ENCODE measurements at places on chromosomes 11 and 22.

GRCh38 chr22:31286360-31287255, 5.7 kb downstream of the PIK3IP1 start:
- no peak for DNase-seq

DNA sequence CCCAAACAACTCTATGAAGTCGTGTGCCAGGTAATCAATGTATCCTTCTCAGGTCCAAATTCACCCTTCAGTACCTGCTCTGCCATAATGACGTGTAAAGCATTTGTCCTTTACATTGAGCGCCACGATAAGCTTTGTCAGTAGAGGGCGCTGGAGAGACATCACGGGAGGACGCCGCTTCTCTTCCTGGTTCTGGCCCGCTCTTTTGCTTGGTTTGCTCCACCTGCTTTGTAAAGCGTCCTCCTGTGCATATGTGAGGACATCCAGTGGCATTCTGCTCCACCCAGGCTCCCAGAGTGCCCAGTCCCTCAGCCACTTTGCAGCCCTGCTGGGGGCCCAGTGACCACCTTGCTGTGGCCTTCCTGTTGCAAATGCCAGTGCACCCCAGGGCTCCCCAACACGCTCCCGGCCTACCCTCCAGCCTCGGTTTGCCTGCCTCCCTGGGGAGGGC, 61.1 kb downstream of the WT1 start:
- no peak for DNase-seq

- no peak for DNase-seq
Measured at GRCh38 chr11:120086651-120087050, 51.3 kb downstream of the TRIM29 start.

- no peak for DNase-seq
Measured at GRCh38 chr22:49774499-49775151, 53.0 kb downstream of the BRD1 start.

DNA sequence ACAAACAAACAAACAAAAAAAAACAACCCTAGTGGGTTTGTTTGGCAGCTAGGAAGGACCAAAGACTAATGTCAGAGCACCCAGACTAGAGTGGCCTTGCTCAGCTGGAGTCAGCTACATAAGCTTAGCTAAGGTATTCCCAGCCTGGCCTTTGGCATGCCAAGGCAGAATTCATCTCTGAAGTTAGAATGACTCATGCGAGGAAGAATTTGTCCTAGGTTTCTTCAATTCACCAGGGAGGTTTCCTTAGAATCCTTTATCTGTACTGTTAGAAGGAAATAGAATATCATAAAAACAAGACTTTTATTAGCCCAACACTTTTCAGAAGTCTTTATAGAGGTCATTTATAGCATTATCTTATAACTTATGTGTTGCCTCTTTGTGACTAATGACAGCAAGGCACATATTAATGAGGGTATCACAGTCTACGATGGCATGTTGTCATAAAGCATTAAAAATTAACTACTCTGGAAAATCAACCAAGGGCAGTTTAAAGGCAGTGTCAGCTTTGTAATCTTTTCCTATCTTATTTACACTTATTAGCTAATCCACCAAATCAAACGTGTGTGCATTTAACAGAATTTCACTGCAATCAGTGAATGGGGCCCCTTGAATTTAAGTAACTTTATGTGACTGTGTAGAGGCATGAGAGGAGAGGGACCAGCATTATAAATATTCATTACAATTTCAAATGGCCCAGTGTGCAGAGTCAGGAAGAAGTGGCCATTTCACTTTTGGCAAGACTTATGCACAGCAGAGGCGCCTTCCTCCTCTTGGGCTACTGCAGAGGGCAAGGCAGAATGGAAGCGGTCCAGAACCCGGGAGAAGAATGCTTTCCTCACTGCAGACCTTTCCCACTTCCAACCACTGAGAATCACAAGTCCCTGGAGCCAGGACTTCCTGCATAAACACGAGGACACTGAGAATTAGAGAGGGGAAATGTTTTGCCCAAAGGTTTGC, 36.3 kb downstream of the SLC5A1 start:
- DNase-seq, result no peak

DNA sequence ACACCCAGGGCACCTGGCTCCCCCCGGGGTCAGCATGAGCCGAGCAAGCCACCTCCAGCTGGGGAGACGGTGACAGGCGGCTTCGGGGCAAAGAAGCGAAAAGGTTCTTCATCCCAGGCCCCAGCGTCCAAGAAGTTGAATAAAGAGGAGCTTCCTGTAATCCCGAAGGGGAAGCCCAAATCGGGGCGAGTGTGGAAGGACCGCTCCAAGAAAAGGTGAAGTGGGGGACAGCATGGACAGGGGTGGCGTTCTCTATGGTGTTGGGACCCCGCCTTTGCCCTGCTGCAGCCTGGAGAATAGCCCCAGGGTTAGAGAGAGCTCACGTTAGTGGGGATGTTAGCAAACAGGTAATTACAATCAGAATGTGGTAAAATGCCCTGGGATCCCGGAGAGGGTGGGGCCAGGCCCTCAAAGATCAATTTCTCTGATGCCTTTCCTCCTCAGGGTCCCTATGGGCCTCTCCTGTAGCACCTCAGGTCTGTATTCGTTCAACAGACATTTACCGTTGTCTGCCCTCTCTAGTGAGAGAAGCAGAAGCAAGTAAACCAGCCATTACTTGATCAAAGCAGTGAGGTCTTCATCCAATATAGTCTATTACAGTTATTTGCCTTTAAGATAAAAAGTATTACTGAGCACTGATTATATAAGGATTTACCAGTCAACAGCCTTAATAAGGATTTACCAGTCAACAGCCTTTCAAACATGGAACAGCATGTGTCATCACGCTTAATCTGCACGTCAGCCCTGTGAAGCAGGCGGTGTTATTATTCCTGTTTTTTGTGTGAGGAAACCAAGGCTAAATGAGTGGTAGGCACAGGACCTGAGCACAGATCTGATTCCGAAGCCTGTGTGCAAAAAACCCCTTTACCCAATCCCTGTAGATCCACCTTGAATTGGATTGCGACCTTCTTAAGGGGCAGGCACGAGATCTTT, 1.0 kb downstream of the CCDC86 start:
- no peak for DNase-seq
